ENCODE measurements at places on chromosomes 7 and 10.
A peak's percentile ranks its signal among the peaks of the same experiment; 100 is the strongest.

GRCh38 chr7:34487391-34488115 is 170.5 kb upstream of the NPSR1 start:
- no peak for DNase-seq

DNA sequence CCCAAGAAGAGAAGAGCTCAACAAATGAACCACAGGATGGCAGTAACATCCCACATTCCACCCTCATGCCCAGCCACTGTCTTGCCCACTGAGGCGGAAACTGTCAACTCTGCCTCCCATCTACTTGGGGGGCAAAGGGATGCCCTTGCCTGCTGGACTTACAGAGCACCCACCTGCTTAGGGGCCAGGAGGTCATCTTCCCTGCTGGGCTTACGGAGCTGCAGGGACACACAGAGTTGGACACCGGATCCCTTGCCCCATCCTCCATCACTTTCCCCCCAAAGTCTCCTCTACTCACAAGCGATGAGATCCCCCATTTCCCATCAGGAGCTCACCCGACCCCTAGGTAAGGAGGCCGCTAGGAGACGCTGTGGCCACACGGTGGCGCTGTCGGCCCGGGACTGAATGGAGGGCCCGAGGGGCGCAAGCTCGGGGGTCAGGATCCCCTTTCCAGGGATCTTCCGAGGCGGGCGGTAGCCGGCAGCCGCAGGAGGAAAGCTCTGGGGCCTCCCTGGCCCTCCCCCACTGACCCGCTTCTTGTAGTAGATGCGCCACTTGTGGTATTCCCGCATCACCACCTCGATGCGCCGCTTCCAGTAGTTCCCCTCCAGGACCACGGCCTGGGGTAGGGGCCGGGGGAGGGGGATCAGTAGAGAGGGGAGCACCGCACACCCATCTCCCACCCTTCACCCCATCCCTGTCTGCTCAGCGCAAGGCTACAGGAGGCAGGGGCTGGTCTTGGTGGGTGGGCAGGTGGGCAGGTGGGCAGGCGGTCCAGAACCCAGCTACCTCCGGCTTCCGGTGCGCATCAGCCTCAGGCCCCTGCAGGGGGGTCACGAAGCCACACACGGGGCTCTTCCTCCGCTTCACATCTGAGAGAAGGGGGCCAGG is 17.3 kb downstream of the MLXIPL start:
- DNase-seq, result no peak

GRCh38 chr10:20207653-20208052 is 391.4 kb downstream of the PLXDC2 start:
- no peak for DNase-seq

DNA sequence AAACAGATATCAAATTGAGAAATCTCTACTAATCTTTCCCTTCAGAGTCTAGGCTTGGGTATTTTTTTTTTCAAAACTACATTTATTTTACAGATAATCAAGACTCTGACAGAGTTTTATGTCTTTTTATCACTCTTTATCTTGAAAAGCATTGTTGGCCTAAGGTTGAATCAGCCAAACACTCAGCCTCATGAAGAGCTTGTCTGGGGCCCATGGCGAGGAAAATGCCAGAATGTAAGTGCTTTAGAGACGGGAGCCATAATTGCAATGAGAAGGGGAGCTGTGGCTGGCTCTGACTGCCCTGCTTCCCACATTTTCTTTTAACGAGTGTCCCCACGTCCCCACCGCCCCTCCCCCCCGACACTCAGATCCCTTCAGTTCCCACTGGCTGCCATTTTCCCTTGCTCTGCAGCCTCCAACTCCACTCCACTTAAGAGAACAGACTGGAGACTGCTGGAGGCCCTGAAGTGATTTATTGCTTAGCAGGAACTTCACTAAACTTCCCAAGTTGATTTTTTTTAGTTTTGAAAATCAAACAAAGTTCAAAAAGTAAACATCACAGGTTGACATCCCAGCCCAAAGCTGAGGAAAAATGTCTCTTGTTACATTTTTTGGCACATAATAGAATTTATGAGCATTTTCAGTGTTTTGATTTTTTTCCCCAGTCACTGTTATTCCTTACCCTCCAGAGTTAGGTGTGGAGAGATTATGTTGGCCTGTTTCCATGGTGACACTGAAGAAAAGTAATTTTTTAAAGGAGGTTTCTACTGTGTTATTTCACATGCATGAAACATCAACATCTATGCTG is 637.5 kb upstream of the GALNT17 start:
- no peak for DNase-seq

DNA sequence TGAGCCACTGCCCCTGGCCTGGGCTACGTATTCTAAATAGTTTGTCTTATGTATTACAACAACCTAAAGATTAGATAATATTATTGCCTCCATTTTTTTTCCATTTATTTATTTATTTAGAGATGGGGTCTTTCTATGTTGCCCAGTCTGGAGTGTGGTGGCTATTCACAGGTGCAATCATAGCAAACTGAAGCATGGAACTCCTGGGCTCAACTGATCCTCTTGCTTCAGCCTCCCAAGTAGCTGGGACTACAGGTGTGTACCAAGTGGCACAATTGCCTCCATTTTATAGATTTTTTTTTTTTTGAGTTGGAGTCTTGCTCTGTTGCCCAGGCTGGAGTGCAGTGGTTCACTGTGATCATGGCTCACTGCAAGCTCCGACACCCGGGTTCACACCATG is 6.5 kb upstream of the TRA2A start:
- DNase-seq, result no peak

- DNase-seq, result no peak
These were observed 174.2 kb upstream of the NPS start for GRCh38 chr10:127374901-127375300.

- peak; percentile 34 for DNase-seq
These were observed 3.3 kb downstream of the IL2RA start for GRCh38 chr10:6058682-6059475.

DNA sequence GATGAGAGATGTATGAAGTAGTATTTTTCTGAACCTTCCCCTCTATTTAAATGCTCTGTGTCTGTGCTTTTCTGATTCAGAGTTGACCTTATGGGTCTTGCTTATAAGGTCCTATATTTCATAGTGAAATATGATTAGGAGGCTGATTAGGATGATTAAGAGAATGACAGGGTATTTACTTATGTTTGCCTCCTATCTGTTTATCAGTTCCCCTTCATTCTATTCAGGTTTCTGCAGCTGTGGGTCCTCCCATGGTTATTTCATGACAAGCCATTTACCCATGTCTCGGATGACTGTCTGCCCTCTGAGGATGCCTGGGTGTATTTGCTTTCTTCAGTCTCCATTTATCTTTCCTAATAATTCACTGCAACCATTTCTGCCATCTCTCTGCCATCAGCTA is 16.9 kb downstream of the RPA3 start:
- DNase-seq, result no peak

DNA sequence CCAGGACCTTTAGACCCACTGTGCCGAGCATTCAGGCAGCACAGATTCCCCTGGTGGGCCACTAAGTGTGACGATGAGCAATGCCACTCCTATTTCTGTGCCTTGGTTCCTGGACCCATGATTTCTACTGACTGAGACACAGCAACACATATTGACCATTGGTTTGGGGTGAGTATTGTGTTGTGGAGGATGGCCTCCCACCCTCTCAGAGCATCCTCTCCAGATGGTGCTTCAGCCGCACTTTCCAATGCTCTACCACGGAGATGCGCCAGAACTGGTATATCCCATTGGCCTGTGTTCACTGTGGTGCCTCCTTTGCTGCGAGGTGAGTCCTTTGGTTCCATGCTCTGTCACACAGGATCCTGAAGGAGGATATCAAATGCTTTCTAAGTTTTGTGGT is 10.1 kb upstream of the GDF10 start:
- no peak for DNase-seq

Data from ascending aorta (tissue), 2 donors.